CD14-positive monocyte (primary cell): ENCODE measurements at places on chromosomes 1 and 21.

GRCh38 chr1:66599899-66600737, 66.2 kb downstream of the SGIP1 start:
- H3K36me3 ChIP-seq = no peaks in the 10 kb centered on the region
- H3K27me3 ChIP-seq = no peaks in the 10 kb centered on the region
- no peak for DNase-seq
- no peaks in the 10 kb centered on the region for H3K4me1 ChIP-seq
- no peak overlapping the region for H3K27ac ChIP-seq

DNA sequence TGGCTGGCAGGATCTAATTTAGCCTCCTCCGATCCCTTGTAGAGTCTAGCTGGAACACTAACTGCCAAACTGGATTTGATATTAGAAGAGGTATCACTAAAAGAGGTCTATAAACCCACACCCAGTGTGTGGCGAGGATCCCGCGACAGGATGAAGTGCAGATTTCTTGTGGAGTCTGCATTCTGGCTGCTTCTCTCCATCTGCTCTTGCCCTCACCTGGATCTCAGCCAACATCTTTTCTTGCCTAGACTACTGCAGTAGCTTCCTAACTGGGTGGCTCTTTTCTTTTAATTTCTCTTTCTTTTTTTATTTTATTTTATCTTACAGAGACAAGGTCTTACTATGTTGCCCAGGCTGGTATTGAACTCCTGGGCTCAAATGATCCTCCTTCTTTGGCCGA, 48.9 kb upstream of the CAPZB start:
- peaks cover 15% of the 10 kb centered on the region for H3K4me1 ChIP-seq
- H3K36me3 ChIP-seq = no peaks in the 10 kb centered on the region
- no peak for DNase-seq
- no peak overlapping the region for H3K27ac ChIP-seq
- H3K4me3 ChIP-seq = no peak overlapping the region
- H3K27me3 ChIP-seq = no peaks in the 10 kb centered on the region

GRCh38 chr1:22101995-22102394, 40.9 kb downstream of the WNT4 start:
- no peak overlapping the region for H3K4me3 ChIP-seq
- DNase-seq = no peak
- H3K36me3 ChIP-seq = peaks cover 38% of the 10 kb centered on the region
- no peaks in the 10 kb centered on the region for H3K27me3 ChIP-seq

GRCh38 chr21:44952929-44953627, 13.2 kb downstream of the SLX9 start:
- no peaks in the 10 kb centered on the region for H3K4me1 ChIP-seq
- peaks cover 39% of the 10 kb centered on the region for H3K36me3 ChIP-seq
- no peak overlapping the region for H3K27ac ChIP-seq
- no peak overlapping the region for H3K4me3 ChIP-seq
- H3K27me3 ChIP-seq = no peaks in the 10 kb centered on the region
- DNase-seq = no peak

- H3K27ac ChIP-seq = no peak overlapping the region
- H3K4me3 ChIP-seq = no peak overlapping the region
- no peak for DNase-seq
- no peaks in the 10 kb centered on the region for H3K36me3 ChIP-seq
- H3K4me1 ChIP-seq = no peaks in the 10 kb centered on the region
Measured at GRCh38 chr1:209875515-209875914, 47.7 kb downstream of the UTP25 start.

- no peaks in the 10 kb centered on the region for H3K4me1 ChIP-seq
- no peaks in the 10 kb centered on the region for H3K27me3 ChIP-seq
- DNase-seq = peak; percentile 65
- H3K4me3 ChIP-seq = no peak overlapping the region
Measured at GRCh38 chr1:151443846-151444782, 15.2 kb downstream of the POGZ start.

- H3K27me3 ChIP-seq = peaks cover 37% of the 10 kb centered on the region
- no peak for DNase-seq
- H3K27ac ChIP-seq = no peak overlapping the region
- peak overlapping the region; percentile 57 for H3K4me3 ChIP-seq
Measured at GRCh38 chr1:42381280-42381673, 685 bp downstream of the RIMKLA start.

DNA sequence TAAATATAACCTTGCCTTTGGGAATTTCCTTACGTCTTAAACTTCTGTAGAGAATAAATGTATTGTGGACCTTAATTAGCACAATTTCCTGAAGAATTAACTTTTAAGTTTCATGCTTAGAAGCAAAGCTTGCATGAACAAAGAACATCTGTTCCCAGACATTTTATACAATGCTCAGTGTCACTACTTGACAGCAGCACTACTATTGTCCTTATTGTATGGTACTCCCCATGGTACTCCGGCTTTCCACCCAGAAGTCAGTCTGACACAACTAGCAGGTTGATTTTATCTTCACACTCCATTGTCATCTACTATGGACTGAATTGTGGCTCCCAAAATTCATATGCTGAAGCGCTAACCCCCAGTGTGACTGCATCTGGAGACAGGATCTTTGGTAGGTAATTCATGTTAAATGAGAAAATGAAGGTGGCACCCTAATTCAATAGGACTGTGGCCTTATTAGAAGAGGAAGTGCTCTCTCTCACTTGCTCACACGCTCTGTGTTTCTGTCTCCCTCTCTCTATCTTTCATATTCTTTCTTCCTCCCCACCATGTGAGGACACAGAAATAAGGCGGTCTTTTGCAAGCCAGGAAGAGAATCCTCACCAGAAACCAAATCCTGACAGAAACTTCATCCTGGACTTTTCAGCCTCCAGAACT, 10.7 kb upstream of the OR2B11 start:
- no peak for DNase-seq
- H3K4me3 ChIP-seq = no peak overlapping the region
- H3K36me3 ChIP-seq = no peaks in the 10 kb centered on the region
- no peaks in the 10 kb centered on the region for H3K27me3 ChIP-seq
